Pulmonary artery endothelial cell (primary cell): ENCODE measurements at places on chromosomes 4 and X. TPM values are rescaled to one million over a fixed set of nuclear protein-coding genes. Genes with fewer than 3 reads are reported as not detected.

The TRIM75 gene
- not detected in 2 replicates for total RNA-seq

The USP51 gene
- 1.1 and 1.3 TPM in 2 replicates for total RNA-seq

The NPY5R gene
- total RNA-seq, result not detected in 2 replicates

The FATE1 gene
- total RNA-seq, result not detected in 2 replicates

The CSAG1 gene
- not detected in 2 replicates for total RNA-seq

The RIPPLY1 gene
- total RNA-seq, result not detected in 2 replicates

The SERTM2 gene
- total RNA-seq, result not detected in 2 replicates

The SSX4 gene
- total RNA-seq, result not detected in 2 replicates

The GLRA3 gene
- total RNA-seq, result not detected in 2 replicates

The PRDM8 gene
- 0.14 and 0.33 TPM in 2 replicates for total RNA-seq

The EREG gene
- total RNA-seq, result not detected in 2 replicates

The TIGD2 gene
- 3.1 and 3.5 TPM in 2 replicates for total RNA-seq

The COX7B2 gene
- not detected in 2 replicates for total RNA-seq
